ENCODE measurements at places on chromosomes 2 and 18.

DNA sequence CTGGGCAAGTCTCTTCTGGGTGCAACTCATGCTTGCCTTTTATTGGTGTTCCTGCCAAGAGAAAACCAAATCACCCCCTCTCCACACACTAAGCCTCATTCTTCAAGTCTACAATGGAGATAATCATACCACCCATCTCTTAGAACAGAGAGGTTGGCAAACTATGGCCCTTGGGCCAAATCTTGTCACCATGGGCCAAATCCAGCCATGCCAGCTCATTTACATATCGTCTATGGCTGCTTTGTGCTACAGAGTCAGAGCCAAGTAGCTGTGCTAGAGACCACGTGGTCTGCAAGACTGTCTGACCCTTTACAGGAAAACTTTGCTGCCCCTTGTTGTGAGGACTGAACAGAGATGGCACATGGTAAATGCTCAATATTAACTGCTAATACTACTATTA lies 270.3 kb upstream of the PARD3B start:
- no peak for DNase-seq

DNA sequence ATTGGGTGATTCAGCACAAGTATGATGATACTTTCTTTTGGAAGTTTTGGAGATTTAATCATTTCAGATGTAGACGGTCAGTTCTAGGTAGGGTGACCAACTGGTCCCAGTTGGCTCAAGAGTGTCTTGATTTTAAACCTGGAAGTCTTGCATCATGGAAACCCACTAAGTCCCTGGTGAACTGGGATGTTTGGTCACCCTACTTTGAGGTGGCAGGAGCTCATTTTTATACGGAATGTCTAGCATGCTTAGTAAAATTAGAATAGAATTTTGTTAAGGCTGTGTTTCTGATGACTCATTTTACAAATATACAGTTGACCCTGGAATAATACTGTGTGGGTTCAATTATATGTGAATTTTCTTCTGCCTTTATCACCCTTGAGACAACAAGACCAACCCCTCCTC lies 61.5 kb upstream of the DOCK10 start:
- peak; percentile 22 for DNase-seq

DNA sequence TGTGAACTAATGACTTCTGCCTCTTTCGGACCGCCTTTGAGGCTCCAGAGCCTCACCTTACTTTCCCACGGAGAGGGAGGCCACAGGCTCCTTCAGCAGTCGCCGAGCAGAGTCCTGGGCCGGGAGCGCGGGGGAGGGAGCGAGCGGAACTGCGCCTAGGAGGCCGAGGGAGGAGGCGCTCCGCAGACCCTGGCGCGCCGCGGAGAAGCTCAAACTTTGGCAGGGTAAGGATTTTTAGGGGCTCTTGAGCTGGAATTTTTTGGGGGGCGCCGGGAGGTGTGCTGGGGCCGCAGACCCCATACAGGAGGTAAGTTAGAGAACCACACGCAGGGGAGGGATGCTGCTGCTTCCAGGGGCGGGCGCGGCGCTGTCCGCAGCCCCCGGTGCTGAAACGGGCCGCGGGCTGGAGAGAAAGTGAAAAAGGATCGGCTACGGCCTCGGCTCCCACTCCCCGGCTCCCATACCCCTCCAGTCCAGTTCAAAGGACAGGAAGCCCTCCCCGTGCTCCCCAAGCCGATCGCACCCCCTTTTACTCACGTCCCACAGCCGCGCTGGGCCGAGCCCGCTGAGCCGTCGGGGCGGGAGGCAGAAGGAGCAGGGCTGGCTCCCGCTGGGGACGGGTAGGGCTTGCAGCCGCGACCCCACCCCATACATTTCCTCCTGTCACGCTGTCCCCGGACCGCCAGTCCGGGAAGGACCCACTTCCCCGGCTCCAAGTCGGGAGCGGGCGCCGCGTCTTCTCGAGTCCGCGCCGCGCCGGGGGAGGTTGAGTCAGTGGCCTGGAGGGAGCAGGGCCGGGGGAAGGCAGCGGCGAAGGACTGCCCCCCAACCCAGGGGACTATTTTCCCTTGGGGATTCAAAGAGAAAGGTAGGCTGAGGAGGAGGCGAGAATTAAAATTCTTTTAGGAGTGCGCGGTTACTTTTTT lies at the start of gene CNGA3:
CNGA3 (plus strand) TSS at position 146 of the 926 bp plus-strand sequence. CDS start 23,520 bp downstream, outside the sequence.
- DNase-seq, result peak; percentile 76

DNA sequence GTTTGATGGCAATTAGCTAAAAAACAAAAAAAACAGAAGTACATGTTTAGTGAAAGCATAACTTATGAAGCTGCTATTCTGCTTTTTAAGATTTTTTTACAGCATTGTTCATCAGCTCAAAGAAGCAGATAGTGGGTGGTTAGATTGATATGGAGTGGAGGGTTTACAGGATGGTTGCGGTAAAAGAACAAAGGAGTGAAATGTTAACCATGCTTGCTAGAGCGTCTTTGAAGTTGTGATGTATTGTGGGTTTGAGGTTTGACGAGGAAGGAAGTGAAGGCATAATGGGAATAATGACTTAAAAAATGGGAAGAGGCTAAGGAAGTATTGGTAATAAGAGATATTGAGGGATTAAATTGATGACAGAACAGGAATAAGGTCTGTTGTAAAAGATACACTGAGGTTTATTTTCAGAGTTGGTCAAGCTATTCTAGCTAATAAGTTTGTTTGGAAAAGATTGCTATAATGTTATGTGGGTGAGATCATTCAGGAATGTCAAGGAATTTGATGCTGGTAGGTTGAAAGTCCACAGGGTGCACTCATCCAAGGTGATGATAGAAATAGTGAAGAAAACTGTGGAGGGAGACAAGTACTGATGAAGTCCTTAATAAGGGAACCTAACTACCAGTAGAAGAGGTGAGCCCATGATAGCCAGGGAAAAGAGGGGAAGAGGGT lies 14.6 kb downstream of the SPOPL start:
- peak; percentile 31 for DNase-seq

- DNase-seq, result no peak
Observed at GRCh38 chr2:27164960-27165763, 16.4 kb downstream of the TCF23 start.

- no peak for DNase-seq
Observed at GRCh38 chr2:241112592-241112991, 10.5 kb upstream of the MTERF4 start.

DNA sequence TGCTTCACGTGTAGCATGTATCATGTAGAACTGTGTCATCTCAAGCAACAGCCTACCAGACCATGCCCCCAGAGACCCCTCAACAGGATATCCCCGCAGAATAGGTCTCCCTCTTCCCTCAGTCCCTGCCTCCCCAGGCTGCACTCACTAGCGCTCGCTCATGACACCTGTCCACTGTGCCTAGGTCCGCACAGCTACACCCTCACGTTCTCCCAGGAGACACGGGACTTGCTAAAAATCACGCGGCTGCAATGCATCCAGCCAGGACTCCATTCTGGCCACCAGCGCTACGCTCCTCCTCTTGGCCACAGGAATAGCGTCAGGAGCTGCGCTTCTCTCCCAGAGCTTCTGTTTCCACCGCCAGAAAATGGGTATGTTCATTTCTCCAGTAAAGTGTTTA lies 2.5 kb downstream of the PXDN start:
- DNase-seq, result no peak

DNA sequence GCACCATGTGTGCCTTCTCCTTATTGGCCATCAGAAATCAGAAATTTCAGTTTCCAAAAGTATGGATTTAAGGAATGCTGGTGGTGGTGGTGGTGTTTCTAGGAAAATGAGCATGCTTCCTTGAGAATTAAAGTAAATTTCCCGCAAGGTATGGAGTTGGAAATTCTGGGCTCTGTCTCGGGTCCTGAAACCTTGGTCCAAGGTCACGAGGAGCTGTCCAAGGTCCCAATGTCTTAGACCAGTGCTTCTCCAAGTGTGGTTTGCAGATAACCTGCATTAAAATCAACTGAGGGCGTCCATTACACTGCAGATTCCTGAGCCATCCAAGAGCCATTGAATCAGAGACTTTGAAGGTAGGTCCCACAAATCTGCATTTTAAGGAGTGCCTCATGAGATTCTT lies 210.9 kb upstream of the PKDCC start:
- DNase-seq, result peak; percentile 67

GRCh38 chr2:215577356-215577755 lies 141.5 kb upstream of the FN1 start:
- no peak for DNase-seq

DNA sequence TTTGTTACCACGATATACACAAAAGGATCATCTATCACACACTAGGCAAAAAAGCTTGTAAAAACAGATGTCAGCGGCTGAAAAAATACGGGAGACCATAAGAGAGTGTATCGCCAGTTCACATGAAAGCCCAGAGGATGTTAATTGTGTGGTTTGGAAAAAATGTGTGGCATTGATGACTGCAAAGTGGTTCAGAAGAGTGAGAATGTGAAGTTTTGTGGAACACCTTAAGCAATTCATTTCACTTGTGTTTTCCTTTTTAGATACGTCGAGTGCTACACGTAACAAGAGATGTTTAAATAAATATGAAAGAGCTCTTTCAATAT lies 61.7 kb upstream of the DAPL1 start:
- no peak for DNase-seq

GRCh38 chr2:214217599-214217998 lies 193.3 kb upstream of the VWC2L start:
- no peak for DNase-seq

- no peak for DNase-seq
Observed at GRCh38 chr2:144459286-144459685, 60.6 kb downstream of the ZEB2 start.

DNA sequence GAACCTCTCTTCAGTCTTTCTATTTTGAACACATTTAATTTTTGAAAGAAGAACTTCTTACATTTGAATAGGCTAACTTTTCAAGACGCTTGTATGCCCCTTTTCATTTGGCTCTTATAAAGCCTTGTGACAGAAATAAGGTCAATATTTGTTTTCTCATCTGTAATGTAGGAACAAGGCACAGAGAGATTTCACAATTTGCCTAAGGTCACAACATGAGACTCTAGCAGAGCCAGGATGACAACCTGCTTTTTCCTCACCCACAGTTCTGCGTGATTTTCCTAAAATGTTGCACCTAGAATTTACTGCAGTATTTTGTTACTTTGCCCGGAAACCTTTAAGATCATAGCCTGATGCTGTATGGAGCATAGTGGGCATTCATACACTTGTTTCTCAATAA lies 67.4 kb downstream of the TXNL1 start:
- no peak for DNase-seq

- no peak for DNase-seq
Observed at GRCh38 chr2:1022178-1022577, 71.5 kb downstream of the SNTG2 start.

GRCh38 chr2:174153757-174154680 lies 94.3 kb downstream of the OLA1 start:
- no peak for DNase-seq

GRCh38 chr18:57621246-57621604 lies 411 bp downstream of the NARS1 start:
- DNase-seq, result no peak

DNA sequence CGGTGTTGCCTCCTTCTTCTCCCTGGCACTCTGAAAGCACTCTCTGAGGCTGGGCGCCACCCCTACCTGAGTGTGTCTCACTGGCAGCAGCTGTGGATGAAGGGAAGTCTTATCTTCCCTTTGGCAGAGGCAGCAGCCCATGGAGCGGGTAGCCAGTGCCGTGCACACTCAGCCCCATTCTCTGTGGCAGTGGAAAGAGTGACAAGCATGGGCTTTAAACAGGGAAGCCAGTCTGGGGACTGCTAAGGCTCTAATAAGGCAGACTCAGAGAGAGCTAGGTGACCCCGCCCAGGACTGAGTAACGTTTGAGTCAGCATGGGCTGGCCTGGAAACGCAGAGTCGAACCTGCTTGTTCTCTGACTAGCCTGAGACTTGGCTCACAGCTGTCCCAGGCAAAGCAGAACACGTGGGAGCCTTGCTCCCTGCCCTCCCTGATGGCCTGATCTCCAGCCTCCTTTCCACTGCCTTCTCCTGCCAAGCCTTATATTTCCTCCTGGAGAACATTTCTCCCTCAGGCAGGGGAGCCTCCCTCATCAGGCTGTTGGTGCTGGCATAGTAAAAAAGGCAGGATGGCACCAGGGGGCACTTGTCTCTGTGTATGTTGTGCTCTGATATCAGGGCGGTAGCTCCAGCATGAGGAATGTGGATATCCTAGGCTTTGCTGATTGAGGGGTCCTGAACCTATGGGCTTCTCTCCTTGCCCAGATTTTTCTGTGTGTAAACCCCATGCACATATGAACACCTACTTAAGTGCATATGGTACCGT lies 93.9 kb upstream of the LGALSL start:
- DNase-seq, result peak; percentile 93

GRCh38 chr18:46073474-46074331 lies 1.6 kb upstream of the PSTPIP2 start:
- DNase-seq, result peak; percentile 33

DNA sequence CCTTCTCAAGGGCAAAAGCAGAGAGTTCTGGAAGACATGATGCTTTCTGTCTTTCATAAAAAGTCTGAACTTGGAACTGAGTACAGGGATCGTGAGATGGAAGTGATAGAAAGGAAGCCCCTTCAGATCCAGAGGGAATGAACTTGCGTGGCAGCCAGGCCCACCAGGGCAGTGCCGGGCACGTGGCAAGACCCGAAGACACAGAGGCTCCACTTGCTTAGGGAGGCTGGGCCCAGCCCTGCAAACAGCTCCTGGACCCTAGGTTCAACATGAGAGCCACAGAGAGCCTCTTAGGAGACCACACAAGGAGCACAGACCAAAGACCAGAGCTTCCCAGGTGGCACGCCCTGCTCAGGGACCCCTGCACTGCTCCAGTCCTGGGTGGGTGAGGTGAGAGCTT lies 155.4 kb upstream of the SMIM21 start:
- DNase-seq, result no peak

DNA sequence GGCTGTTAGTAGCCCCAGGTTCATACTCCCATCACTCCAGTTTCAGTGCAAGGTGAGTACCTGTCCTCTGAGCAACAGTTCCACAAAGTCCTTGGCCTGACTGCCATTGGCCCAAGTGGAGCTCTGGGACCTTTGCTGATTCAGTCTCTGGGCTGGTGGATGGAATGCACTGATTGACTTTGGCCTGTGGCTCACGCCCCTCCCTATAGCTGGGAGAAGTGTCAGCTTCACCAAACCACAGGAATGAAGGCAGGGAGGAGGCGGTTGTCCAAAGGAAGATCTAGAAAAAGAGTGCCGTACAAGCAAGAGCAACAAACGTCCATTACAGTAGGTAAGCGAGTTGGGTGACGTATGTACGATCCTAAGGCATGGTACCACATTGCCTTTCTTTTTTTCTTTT lies 34.0 kb downstream of the QPCT start:
- peak; percentile 92 for DNase-seq

DNA sequence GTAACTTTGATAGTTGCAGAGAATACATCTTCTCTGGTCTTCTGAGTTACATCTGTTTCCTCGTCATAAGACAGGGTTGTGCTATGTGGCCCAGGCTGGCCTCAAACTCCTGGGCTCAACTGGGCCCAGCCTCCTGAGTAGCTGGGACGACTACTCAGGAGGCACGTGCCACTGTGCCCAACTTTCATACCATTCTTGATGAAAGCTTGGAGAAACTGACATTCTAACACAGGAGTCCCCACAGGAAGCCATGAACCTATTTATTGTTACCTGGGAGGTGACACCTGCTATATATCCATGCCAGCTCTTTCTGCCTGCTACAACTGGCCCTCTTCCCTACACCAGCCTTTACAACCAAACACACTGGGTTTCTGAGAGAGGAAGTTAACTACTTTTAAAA lies 19.1 kb downstream of the EIF2AK3 start:
- no peak for DNase-seq

- no peak for DNase-seq
Observed at GRCh38 chr2:54579682-54580620, 123.8 kb downstream of the SPTBN1 start.

Data from urothelium cell line (cell line).